Glutamatergic neuron (in vitro differentiated cells): ENCODE measurements at places on chromosomes 7 and 10.

- H3K27ac ChIP-seq = no peak overlapping the region
- no peak for DNase-seq
- no peaks in the 10 kb centered on the region for H3K36me3 ChIP-seq
- H3K27me3 ChIP-seq = no peaks in the 10 kb centered on the region
- no peak overlapping the region for H3K4me3 ChIP-seq
Observed at GRCh38 chr7:132622081-132622480, 45.8 kb upstream of the PLXNA4 start.

- H3K27ac ChIP-seq = no peak overlapping the region
- H3K4me1 ChIP-seq = no peaks in the 10 kb centered on the region
- H3K4me3 ChIP-seq = no peak overlapping the region
- DNase-seq = no peak
- no peaks in the 10 kb centered on the region for H3K36me3 ChIP-seq
Observed at GRCh38 chr10:18000601-18001000, 48.9 kb downstream of the SLC39A12 start.

DNA sequence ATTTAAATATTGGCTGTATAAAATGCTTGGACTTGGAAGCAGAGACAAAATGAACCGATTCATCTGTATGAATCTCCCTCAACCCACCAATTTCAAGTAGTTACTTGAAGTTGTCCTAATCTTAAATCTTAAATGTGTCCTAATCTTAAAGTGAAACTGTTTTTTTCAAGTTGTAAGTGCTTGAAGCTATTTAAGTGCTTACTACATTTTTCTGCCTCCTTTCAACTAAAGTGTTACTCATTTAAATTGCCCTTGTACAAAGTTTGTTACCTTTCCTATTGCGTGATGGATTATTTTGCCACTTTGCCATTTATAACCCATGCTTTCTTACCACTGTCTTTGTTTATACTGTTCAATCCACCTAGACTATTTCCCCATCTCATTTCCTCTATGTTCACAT is 2.8 kb downstream of the BCAP29 start:
- H3K27me3 ChIP-seq = peaks cover 1% of the 10 kb centered on the region
- no peak overlapping the region for H3K27ac ChIP-seq
- no peak overlapping the region for H3K4me3 ChIP-seq
- DNase-seq = no peak
- no peaks in the 10 kb centered on the region for H3K36me3 ChIP-seq

- peaks cover 2% of the 10 kb centered on the region for H3K27me3 ChIP-seq
- no peak overlapping the region for H3K4me3 ChIP-seq
- no peak for DNase-seq
- H3K36me3 ChIP-seq = no peaks in the 10 kb centered on the region
- H3K27ac ChIP-seq = no peak overlapping the region
Observed at GRCh38 chr10:58609532-58610150, 97.0 kb downstream of the BICC1 start.

GRCh38 chr10:22246680-22247391 is 29.0 kb upstream of the EBLN1 start:
- no peak overlapping the region for H3K27ac ChIP-seq
- H3K4me1 ChIP-seq = no peaks in the 10 kb centered on the region
- H3K27me3 ChIP-seq = peaks cover 5% of the 10 kb centered on the region
- no peak for DNase-seq

GRCh38 chr10:35226507-35226906 is 99.9 kb downstream of the CREM start:
- no peak overlapping the region for H3K4me3 ChIP-seq
- peaks cover 5% of the 10 kb centered on the region for H3K36me3 ChIP-seq
- H3K27ac ChIP-seq = no peak overlapping the region
- peaks cover 9% of the 10 kb centered on the region for H3K4me1 ChIP-seq
- peaks cover 3% of the 10 kb centered on the region for H3K27me3 ChIP-seq

DNA sequence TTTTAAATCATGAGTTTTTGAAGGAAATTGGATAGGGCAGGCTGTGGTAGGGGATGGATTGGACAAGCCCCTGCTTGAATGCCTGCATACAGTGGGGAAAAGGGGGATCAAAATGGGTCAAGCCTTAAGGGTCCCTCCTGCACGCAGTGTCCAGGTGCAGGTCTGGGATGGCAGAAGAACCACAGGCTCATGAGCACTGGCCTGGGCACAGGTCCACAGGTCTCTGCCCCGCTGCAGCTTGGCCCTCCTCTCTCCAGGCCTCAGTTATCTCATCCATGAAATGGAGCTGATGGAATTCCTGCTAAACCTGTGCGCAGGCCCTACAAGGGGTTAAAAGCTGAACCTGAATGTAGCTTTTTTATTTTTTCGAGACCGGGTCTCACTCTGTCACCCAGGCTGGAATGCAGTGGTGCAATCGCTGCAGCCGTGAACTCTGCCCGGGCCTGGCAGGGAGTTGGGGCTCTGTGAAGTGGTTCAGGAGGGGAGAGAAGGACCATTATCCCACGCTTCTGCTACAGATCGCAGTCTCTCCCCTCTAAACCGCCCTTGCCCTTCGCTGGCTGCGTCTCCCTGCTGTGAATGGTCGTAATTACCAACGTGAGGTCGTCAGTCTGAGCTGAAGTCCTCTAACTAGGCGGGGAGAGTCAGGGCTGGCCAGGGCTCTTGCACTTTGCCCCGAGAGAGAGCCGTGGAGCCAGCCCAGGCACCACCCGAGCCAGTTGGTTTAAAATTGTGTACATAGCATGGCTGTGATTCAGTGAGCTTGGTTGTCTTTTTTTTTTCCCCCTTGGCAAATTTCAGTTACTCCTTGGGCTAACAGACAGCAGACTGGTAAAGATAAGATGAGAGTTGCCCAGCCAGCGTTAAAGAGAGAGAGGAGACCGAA is 77.5 kb upstream of the GTF2I start:
- peaks cover 5% of the 10 kb centered on the region for H3K36me3 ChIP-seq
- no peak for DNase-seq
- H3K27ac ChIP-seq = no peak overlapping the region
- no peak overlapping the region for H3K4me3 ChIP-seq
- peaks cover 3% of the 10 kb centered on the region for H3K27me3 ChIP-seq
- peaks cover 6% of the 10 kb centered on the region for H3K4me1 ChIP-seq

- no peaks in the 10 kb centered on the region for H3K27me3 ChIP-seq
- no peak for DNase-seq
- no peak overlapping the region for H3K27ac ChIP-seq
- no peak overlapping the region for H3K4me3 ChIP-seq
- no peaks in the 10 kb centered on the region for H3K36me3 ChIP-seq
Observed at GRCh38 chr10:11183015-11183414, 165.3 kb downstream of the CELF2 start.

GRCh38 chr7:82904871-82905270 is 257.8 kb downstream of the PCLO start:
- H3K4me3 ChIP-seq = no peak overlapping the region
- no peaks in the 10 kb centered on the region for H3K27me3 ChIP-seq
- H3K27ac ChIP-seq = no peak overlapping the region
- DNase-seq = no peak

DNA sequence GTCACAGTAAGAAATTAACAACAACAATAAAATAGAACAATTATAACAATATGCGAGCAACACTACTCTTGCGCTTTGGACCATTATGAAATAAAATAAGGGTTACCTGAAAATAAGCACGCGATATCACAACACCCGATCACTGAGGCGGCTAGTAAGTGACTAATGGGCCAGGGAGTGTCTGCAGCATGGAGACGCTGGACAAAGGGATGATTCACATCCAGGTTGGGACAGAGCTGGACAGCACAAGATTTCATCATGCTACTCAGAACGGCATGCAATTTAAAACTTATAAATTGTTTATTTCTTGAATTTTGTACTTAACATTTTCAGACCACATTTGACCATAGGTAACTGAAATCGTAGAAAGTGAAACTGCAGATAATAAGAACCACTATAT is 15.6 kb downstream of the HIBADH start:
- no peak for DNase-seq
- no peaks in the 10 kb centered on the region for H3K36me3 ChIP-seq
- peaks cover 1% of the 10 kb centered on the region for H3K4me1 ChIP-seq
- no peak overlapping the region for H3K4me3 ChIP-seq
- no peak overlapping the region for H3K27ac ChIP-seq

GRCh38 chr7:21777921-21778320 is 167.8 kb downstream of the CDCA7L start:
- no peaks in the 10 kb centered on the region for H3K36me3 ChIP-seq
- no peaks in the 10 kb centered on the region for H3K4me1 ChIP-seq
- H3K27me3 ChIP-seq = peaks cover 3% of the 10 kb centered on the region
- DNase-seq = no peak

- DNase-seq = no peak
- H3K36me3 ChIP-seq = no peaks in the 10 kb centered on the region
- H3K4me1 ChIP-seq = no peaks in the 10 kb centered on the region
- no peak overlapping the region for H3K4me3 ChIP-seq
- no peak overlapping the region for H3K27ac ChIP-seq
- H3K27me3 ChIP-seq = no peaks in the 10 kb centered on the region
Observed at GRCh38 chr10:116465546-116465945, 37.9 kb downstream of the PNLIPRP3 start.

- no peaks in the 10 kb centered on the region for H3K36me3 ChIP-seq
- no peak for DNase-seq
- H3K4me3 ChIP-seq = no peak overlapping the region
- no peaks in the 10 kb centered on the region for H3K4me1 ChIP-seq
- no peak overlapping the region for H3K27ac ChIP-seq
- peaks cover 1% of the 10 kb centered on the region for H3K27me3 ChIP-seq
Observed at GRCh38 chr10:91545384-91545783, 87.5 kb downstream of the PPP1R3C start.

DNA sequence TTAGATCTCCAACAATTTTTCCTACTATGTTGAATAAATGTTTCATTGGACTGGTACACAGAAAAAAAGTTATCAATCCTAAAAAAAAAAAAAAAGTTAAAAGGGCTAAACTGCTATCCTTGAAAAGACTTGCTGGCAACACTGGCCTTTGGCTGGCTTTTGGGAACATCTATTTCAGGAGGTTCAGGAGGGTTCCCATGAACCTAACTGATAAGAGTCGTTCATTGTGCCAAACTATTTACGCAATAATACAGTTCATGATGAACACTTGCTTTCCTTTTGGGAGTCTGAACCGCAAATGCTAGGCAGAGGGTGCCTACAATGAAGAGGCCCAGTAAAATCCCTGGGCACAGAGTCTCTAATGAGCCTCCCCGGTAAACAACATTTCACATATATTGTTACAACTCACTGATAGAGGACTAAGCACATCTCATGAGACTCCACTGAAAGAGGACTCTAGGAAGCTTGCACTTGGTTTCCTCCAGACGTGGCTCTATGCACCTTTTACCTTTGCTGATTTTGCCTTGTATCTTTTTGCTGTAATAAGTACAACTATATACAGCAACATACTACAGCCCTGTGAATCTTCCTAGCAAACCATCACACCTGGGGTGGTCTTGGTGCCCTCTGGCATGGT is 45.0 kb downstream of the ZFAND4 start:
- no peak for DNase-seq
- H3K36me3 ChIP-seq = no peaks in the 10 kb centered on the region
- no peak overlapping the region for H3K4me3 ChIP-seq
- no peak overlapping the region for H3K27ac ChIP-seq

DNA sequence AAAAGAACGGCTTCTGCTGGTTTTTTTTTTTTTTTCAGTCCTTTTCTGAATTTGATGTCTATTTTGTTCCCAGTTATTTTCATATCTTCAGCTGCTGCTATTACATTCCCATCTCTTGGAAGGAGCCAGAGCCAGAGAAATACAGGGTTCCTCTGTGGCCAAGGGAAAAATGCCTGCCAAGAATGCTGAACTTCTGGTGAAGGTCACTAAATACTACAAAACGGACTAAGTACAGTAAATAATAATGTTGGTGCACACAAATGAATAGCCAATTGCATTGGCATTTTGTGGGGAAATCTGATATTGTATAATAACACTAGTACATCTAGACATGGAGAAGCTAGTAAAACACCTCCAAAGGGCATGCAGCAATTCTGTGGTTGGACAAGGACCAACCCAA is 56.3 kb upstream of the ZEB1 start:
- H3K27ac ChIP-seq = no peak overlapping the region
- H3K36me3 ChIP-seq = peaks cover 4% of the 10 kb centered on the region
- no peak for DNase-seq
- H3K4me3 ChIP-seq = no peak overlapping the region
- H3K4me1 ChIP-seq = peaks cover 11% of the 10 kb centered on the region

- H3K4me3 ChIP-seq = no peak overlapping the region
- no peak overlapping the region for H3K27ac ChIP-seq
- no peaks in the 10 kb centered on the region for H3K4me1 ChIP-seq
- no peaks in the 10 kb centered on the region for H3K27me3 ChIP-seq
- peaks cover 12% of the 10 kb centered on the region for H3K36me3 ChIP-seq
Observed at GRCh38 chr7:30829471-30829870, 58.3 kb downstream of the MINDY4 start.

DNA sequence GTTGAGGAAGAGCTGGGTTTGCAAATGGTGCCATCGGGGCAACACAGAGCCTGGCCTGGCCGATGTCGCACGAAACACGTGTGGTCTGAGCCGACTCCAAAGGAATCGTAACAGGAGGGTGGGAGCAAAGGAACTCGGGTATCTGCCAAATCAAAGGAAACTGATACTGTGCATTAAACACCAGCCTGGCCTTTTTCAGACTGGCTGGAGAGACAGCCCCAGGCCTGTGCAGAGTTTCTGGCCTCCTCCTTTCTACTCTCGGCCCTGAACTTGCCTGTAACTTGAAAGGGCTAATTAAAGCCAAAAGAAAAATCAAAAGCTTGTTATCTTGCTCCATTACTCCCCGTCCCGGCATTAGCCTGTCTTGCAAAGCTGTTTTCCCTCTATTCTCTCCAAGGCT is 71.4 kb downstream of the PLXNA4 start:
- H3K27me3 ChIP-seq = peaks cover 6% of the 10 kb centered on the region
- H3K27ac ChIP-seq = no peak overlapping the region
- no peak overlapping the region for H3K4me3 ChIP-seq
- no peak for DNase-seq

DNA sequence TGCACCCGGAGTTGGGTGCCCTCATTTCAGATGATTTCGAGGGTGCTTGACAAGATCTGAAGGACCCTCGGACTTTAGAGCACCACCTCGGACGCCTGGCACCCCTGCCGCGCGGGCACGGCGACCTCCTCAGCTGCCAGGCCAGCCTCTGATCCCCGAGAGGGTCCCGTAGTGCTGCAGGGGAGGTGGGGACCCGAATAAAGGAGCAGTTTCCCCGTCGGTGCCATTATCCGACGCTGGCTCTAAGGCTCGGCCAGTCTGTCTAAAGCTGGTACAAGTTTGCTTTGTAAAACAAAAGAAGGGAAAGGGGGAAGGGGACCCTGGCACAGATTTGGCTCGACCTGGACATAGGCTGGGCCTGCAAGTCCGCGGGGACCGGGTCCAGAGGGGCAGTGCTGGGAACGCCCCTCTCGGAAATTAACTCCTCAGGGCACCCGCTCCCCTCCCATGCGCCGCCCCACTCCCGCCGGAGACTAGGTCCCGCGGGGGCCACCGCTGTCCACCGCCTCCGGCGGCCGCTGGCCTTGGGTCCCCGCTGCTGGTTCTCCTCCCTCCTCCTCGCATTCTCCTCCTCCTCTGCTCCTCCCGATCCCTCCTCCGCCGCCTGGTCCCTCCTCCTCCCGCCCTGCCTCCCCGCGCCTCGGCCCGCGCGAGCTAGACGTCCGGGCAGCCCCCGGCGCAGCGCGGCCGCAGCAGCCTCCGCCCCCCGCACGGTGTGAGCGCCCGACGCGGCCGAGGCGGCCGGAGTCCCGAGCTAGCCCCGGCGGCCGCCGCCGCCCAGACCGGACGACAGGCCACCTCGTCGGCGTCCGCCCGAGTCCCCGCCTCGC is at the start of gene EGFR:
Gene EGFR (plus strand): TSS at position 657 of the 830 bp plus-strand sequence. CDS start 261 bp downstream, outside the sequence.
- peaks cover 2% of the 10 kb centered on the region for H3K4me1 ChIP-seq
- peak; percentile 75 for DNase-seq
- H3K27me3 ChIP-seq = peaks cover 15% of the 10 kb centered on the region
- H3K36me3 ChIP-seq = peaks cover 6% of the 10 kb centered on the region
- peak within 1 kb of the TSS; percentile 59 for H3K4me3 ChIP-seq
